Activated CD4-positive, CD25-positive, alpha-beta regulatory T cell treated with anti-CD3 and anti-CD28 coated beads, Interleukin-2, amount 50 U/mL, for 16 hours (primary cell): ENCODE measurements at places on chromosomes 3 and 15.

DNA sequence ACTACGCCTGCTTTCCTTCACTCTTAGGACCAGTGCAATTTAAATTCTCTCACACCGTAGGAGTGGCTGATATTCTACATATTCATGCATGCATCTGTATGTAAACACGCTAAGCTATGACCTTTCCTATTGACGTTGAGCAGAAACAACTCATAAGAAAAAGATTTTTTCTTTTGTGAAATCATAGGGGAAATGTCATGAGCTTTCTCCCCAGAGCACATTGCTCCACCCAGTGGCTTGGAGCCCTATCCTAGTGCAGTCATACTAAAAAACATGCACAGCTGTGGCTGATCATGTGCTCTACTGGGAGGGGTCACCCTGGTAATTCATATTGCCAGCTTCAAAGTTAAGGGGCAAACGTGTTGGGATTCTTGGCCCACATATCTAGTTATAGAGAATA lies 1.8 kb upstream of the MESD start:
- DNase-seq, result no peak

DNA sequence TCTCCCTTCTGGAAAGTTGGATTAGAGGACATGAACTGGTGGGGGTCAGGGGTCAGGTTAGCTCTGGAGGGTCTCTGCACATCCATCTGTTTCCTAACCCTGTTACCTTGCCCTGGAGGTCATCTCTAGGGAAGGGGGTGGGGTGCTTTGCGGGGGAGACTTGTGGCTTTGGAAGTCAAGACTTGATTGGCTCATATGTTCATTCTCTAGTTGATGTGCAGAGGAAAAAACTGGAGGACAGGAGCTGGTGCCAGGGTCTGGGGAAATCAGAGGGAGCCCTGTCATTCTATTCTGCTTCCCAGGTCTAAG lies 42.9 kb upstream of the ROPN1 start:
- DNase-seq, result no peak

DNA sequence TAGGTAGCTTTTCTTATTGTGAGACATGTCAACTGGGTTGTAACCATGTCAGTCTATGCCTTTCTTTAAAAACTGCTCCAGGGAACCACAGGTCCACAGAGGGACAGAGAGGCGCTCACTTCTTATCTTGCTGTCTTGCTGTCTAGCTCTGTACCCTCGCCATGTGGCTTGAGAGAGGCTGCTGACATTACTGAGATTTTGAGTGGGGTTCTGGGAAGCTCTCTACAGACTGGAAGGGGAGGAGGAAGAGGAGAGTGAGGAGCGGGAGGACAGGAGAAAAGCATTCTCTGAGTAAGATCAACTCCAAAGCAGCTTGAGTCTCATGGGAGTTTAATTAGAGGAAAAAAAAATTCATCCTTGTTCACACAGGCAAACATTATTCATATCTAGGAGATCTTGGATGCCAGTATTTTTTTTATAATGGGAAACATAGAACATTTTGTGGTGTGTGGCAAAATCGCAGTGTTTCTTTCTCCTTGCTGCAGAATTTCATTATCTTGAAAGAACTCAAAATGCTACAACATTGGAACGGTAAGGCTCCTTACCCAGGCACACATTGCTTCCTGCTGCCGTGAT lies 1037.0 kb upstream of the NR2F2 start:
- no peak for DNase-seq

- no peak for DNase-seq
These were observed 15.4 kb downstream of the CHRD start for GRCh38 chr3:184395320-184395660.

DNA sequence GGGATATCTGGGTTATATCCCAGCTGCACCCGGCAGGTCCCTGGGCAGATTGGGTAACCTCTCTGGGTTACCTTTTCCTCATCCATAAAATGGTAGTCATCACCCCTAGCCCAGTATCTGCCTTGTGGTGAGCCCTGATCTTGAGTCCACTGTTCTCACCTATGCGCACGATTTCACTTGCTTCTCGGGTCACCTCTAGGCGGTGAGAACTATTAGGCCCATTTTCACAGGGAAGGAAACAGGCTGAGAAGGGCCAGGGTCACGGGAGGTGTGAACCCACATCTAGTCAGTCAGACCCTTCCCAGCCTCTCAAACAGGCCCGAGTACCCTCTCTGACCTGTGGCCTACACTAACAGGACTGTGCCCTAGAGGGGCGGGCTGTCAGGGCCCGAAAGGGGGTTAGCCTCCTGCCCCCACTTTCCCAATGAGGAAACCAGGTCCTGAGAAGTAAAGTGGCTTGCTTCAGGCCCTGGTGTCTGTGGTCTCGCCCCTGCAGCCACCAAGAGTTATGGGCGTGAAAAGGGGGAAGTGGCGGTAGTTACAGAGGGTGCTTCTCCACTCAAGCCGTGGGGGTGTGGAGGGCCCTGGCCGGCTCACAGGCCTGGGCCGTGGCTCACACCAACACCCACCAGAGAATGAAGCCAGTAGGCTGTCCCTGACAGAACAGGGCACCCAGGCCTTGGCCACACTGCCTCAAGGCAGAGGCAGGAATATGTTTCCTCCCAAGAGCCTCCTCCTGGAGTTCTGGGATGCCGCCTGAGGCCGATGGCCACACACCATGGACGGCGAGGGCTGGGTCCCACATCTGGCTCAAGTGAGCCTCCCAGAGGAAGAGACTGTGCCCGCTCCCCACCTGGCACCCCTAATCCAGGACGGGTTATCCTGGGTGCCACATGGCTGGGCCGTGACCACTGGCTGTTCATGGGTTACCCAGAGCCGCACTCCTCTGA lies 19.5 kb downstream of the PSTPIP1 start:
- DNase-seq, result no peak
